ENCODE measurements at places on chromosomes 6 and 20.

DNA sequence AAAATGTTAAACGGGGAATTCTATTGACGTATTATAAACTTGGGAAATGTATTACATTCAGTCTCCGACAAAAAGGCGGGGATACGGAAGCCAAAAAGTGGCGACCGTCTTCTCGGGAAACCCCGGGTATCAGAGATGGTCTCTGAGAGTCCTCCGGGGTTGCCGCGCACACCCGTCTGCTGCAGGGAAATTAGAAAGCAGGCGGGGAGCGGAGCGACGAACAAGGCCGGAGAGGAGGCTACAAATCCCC is 1.5 kb downstream of the SALL4 start:
- DNase-seq = peak; percentile 22

DNA sequence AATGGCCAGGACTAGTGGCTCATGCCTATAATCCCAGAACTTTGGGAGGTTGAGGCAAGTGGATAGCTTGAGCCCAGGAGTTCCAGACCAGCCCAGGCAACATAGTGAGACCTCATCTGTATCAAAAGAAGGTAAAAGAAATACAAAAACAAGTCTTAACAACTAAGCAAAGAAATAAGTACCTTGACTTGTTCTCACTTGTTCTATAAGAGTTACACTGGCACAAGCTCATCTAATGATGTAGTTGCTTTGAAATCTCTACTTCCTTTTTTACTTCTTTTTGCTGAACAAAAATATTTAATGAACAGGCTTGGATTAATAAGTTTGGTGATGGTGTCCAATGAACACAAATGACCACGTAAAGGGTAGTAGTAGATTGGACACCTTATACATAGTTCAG is 72.2 kb downstream of the SGK1 start:
- DNase-seq = no peak

DNA sequence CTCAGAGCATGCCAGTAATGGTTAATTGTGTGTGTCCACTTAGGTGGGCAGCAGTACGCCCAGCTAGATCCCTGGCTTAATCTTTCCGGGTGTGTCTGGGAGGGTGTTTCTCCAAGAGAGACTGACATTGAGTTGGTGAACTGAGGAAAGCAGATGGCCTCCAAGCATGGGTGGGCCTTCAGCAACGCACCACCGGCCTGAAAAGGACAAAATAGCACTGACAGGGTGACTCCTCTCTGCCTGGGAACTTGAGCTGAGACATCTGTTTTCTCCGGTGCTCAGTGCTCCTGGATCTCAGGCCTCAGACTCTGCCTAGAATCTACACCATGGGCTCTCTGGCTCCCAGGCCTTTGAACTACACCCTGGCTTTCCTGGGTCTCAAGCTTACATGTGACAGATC is 43.2 kb downstream of the C6orf118 start:
- no peak for DNase-seq

DNA sequence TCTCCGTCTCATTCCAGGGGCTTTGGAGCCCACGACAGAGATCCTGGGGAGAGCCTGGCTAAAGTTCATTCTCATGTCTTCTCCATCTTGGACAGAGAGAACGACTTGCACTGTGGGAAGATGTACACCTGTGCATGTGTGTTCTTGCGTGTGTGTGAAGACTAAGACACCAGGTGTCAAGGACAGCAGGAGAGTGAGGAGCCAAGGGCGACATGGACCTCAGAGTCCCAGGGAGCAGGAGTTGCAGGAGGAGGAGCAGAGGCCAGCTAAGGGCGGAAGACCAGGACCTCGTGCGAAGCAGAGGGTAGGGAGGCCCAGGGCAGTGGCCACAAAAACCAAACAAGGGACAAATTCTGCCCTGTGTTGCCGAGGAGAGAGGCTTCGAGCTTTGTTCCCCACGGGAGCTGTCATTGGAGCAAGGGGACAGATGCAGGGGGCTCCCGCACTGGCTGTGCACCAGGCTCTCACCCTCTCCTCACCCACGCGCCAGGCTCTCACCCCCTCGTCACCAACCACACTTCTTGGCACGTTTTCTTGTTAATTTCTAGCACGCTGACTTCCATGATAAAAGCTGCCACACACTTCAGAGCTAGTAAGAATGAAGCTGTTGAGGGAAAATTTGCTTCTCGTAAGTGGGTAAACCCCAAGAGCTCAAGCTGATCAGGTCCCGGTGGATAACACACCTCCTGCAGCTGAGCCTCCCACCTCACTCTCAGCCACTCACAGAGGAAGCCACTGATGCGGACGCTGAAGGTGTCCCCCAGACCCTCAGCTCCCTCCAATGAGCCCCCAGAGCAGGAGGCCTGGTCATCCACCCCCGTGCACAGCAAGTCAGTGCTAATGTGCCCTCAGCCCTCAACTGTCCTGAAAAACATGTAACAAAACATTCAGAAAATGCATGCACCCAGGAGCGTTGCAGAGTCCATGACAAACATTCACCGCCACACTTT is 62.6 kb downstream of the DLL1 start:
- no peak for DNase-seq

GRCh38 chr20:50191065-50191543 is 474 bp downstream of the CEBPB start:
- DNase-seq = peak; percentile 80

- DNase-seq = no peak
These were observed 27.4 kb downstream of the TGM6 start for GRCh38 chr20:2408111-2408510.

DNA sequence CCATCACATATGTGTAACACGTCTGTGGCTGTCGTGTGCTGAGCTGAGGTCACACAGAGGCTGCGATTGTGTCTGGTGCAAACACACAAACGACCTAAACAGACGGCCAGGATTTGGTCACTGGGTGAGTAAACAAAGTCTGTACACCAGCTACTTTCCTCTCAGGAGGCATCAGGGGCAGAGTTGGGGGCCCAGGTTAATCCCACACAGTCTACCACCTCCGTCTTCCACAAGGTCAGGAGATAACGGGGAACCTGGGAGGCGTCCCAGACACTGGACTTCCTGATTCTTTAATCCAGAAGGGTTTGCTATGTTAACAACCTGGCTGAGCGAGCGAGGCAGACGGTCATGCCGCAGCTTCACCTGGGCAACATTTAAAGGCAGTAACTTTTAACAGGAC is 1.5 kb downstream of the DACT2 start:
- DNase-seq = no peak
